ENCODE measurements at places on chromosomes 5 and 9.
A peak's percentile ranks its signal among the peaks of the same experiment; 100 is the strongest.

DNA sequence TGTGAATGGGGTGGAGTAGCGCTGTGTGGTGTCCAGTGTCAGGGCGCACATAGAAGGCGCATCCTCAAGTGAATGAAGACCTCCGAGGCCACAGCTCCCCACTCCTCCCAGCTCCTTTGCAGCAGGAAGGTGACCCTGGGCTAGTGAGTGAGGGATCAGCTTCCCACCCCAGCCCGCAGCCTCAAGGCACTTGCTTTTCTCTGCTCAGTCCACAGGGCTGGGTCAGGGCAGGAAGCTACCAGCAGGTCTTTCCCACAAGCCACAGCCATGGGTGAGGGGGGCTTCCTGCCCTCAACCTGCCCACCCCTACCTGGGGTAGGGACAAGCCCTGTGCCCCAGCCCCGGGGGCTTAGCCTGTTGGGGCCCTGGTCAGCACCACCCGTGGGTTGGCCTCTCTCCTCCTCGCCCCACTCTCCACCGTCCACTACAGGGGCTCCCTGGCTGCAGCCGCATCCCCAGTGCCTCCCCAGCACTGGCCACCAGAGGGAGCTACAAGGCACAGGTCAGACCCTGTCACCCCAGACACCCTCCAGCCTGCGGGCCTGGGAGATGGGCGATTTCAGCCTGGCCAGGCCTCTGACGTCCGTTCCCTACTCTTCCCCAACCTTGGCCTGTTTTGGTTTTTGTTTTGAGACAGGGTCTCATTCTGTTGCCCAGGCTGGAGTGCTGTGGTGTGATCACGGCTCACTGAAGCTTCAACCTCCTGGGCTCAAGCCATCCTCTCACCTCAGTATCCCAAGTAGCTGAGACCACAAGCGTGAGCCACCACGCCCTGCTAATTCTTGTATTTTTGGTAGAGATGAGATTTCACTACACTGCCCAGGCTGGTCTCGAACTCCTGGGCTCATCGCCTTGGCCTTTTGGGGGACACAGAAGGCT, 1.3 kb upstream of the ABCA2 start:
- DNase-seq, result peak; percentile 60

DNA sequence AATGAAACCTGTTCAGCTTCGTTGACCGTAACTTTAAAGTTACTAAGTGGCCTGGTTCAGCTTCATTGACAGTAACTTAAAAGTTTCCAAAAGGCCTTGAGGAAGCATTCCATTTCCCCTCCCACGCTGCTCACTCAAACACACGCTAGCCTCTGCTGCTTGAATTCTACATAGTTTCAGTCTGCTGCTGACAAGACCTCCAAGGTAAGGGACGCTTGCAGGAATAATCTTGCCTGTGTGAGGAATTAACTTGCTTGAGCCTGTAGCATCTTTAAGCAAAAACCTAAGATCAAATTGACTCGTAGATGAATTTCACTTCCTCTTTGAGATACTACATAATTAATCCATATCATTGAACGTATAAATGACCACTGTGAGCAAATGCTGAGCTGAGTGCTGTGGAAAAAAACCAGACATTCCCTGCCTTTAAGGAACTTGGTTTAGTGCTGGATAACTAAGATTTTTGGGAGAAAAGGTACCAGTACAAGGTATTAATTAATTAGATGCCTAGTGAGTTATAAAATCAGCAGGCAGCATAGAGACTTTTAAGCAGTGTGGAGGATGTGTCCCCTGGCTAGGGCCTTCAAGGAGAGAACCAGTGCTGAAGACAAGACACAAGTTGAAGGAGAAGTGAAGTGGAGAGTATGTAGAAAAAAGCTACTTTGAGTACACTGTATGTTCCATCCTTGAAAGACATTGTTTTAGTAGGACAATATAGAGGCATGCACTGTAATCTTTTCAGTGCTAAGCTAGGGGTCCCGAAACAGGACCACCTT, 39.2 kb downstream of the GRAMD2B start:
- DNase-seq, result no peak

DNA sequence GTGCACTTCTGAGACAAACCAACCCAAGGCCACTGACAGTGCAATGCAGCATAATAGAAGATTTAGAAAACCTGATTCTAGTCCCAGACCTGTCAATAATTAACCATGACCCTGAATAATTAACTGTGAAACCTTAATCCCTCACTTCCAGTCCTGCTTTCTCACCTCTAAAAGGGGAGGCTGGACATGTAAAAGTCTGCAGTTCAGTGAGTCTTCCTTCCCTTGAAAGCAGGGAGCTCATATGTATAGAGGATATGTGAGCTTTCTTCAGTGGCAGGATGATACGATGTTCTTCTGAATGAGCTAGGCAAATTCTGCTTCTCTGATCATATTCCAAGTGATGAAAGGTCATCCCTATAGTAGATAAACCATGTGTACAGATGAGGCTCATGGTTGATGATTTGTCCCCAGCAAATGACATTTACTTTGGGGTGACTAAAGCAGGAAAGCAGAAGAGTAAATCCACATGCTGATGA, 2.9 kb downstream of the KCNV2 start:
- no peak for DNase-seq

- no peak for DNase-seq
These were observed 23.9 kb upstream of the TMC1 start for GRCh38 chr9:72497447-72498046.

- peak; percentile 26 for DNase-seq
These were observed 38.4 kb downstream of the RASGRF2 start for GRCh38 chr5:80998590-80998979.

DNA sequence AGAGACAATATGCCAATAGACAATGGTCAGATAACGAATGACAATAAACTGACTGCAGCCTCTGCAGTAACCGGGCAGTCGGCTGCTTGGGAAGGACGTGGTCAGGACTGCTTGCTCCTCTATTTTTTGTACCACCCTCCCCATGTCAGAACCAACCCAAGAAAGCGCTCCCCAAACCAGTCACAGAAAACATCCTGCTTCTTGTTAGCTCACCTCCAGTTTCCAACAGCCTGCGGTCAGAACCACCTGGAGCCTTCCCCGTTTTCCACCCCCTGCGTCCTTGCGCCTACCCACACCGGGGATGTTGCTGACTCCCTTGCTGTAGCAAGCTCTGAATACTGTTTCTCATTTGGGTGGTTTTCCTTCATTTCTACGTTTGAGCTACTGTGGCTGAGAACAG, 1.7 kb upstream of the MRNIP start:
- DNase-seq, result no peak

- DNase-seq, result no peak
These were observed 8.8 kb downstream of the SPRY4 start for GRCh38 chr5:142316051-142316450.

- no peak for DNase-seq
These were observed 128.5 kb upstream of the VLDLR start for GRCh38 chr9:2493109-2493508.

GRCh38 chr9:115808108-115808507, 345.5 kb upstream of the PAPPA start:
- no peak for DNase-seq

DNA sequence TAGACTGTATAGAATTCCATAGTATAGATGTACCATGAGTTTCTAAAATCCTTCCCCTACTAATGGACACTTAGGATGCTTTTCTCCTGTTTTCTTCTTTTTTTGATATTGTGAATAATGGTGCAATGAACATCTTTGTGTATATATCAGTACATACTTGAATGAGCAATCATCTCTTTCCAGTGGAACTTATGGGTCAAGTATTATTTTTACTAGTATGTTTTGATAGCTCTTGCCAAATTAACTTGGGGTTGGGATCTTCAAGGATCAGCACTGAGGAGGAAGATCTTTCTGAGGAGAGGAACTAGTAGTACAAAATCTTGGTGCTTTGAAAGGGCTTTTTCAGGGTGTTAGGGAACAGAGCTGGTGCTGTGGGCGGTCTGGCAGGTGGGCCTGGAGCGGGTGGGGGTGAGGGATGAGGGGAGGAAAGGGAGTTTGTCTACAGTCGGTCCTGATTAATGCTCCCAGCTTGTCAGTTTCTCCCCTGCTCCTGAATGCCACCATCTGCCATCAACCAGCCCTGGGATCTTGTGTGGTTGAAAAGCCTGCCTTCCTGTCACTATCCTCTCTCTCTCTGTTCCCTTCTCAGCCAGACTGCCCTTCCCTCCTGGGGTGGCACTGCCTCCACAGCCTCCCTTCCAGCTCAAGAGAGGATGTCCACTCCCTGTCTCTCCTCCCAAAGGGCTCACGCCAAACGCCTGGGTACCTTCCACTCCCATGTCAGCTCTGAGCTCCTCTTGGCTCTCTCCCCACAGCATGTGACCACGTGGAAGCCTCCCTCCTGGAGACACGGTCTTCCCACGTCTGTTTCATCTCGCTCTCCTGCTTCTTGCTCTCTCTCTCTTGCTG, 185.9 kb downstream of the DAB2IP start:
- no peak for DNase-seq

GRCh38 chr5:111865356-111865755, 108.4 kb upstream of the NREP start:
- no peak for DNase-seq

- no peak for DNase-seq
These were observed 70.9 kb downstream of the SPRY4 start for GRCh38 chr5:142253938-142254337.

- DNase-seq, result no peak
These were observed 28.6 kb upstream of the CPEB4 start for GRCh38 chr5:173859408-173860159.

- DNase-seq, result no peak
These were observed 102.1 kb downstream of the COL23A1 start for GRCh38 chr5:178487911-178488600.

GRCh38 chr9:84154320-84154719, 173.7 kb downstream of the RMI1 start:
- DNase-seq, result no peak

GRCh38 chr9:71634752-71635151, 133.6 kb downstream of the CEMIP2 start:
- no peak for DNase-seq

DNA sequence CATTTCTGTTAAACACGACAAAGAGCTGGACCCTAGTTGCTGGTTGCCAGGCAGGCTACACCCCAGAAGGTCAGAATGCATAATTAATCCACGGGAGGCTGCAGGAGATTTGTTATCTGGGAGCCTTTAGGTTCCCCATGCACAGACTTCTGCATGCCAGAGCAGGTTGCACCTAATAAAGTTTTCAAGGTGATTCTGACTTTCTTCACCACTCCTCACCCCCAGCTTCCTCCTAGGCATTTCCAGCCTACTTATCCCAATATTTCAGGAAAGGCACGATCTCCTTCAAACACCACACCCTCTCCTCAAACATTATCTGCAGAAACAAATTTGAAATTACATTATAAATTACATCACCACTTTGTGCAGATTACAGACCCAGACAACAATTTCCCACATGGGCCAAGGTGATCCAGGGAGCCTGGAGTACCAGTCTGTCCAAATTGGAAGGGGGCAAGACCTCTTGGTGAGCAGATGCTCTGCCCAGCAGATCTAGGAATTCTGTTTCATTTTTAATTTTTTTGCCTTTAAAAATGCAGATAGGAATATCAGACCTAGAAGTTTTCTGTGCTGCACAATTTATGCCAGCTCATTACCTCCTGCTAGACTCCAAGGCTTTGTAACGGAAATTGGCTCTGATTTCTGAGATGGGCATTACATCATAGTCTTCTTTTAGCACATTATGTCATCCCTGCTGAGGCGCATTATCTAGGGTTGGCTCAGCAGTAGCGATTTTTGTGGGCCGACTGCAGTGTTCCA, 363.4 kb upstream of the SLC30A5 start:
- no peak for DNase-seq

DNA sequence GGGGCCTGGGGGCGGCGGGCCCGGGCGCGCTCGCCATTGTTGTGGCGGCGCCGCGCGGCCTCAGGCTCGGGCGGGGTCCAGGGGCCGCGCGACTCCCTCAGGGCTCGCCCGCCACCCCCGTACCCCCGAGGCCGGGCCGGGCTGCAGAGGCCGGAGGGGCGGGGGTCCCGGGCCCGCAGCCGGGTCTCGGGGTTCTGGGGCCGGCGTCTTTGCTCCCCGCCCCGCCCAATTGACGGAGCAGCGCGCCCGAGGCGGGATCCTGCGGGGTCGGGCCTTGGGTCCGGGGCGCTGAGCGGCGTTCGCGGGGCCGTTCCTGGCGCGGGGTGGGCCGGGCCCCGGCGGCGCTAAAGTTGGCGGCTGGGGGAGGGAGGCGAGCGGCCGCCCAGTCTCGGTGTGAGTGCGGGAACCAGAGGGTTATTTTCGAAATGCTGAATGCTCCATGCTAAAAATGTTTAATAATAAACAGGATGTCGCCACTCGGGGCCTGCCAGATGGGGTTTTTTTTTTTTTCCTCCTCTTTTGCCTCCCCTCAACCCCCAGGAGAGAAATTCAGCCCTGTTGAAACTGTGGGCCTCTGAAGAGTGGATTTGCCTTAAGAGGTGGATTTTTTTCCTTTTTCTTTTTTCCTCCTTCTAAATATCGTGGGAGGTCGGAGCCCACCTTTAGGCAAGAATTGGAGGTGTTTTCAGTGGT, 724 bp downstream of the PRRC2B start:
- DNase-seq, result peak; percentile 29

- DNase-seq, result no peak
These were observed 67.1 kb downstream of the EHMT1 start for GRCh38 chr9:137685741-137686420.

DNA sequence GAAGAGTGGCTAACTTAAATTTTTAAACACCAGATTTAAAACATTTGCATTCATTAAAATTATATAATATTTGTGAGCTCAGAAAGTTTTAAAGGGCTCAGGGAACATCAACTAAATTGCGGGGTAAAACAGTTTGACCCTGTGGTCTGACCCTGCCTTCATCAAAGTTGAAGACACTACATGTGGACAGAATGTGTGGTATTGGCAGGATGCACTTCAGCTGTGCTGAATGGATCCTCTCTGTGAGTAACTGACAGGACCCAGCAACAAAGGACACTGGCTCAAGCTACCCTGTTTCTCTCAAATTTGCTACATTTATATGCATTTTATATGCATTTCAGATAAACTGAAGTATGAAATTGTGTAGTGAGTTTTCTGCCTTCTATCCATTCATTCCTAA, 288.5 kb downstream of the ZNF608 start:
- DNase-seq, result no peak

DNA sequence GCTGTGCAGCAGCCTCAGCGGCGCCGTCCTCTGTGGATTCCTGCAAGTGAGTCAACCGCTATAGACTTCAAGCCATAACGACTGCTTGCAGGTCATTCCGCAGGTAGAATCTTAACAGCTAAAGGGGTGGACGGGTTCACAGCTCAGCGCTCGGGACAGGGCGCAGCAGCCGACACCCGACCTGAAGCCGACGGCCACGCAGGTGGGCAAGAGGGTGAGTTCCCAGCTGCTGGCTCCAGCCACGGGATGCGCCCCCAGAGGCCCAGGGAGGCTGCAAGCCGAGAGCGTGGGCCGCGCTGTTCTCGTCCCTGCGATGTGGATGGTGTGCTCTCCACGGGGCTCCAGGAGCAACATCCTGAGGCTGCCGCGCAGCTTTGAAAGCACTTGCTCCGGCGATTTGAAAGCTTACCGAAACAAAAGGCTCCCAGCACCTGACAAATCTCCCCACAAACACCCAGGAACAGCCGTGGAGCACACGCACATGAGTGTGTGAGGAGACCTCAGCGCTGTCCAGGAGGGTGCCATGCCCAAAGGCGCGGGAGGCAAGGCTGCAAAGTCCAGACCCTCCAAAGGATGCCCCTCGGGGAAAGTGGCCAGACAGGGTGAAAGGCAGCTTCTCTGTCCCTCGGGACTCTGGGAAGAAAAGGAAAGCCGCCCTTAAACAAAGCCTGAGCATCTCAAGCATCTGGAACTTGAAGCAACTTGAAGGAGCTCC, 48.7 kb downstream of the EXD3 start:
- DNase-seq, result no peak

GRCh38 chr5:143188692-143189091, 214.8 kb downstream of the NR3C1 start:
- DNase-seq, result no peak
